T-helper 1 cell (primary cell): ENCODE measurements at places on chromosomes 7 and 10.

- no peak for DNase-seq
These were observed 181.1 kb downstream of the SKAP2 start for GRCh38 chr7:26683277-26683676.

DNA sequence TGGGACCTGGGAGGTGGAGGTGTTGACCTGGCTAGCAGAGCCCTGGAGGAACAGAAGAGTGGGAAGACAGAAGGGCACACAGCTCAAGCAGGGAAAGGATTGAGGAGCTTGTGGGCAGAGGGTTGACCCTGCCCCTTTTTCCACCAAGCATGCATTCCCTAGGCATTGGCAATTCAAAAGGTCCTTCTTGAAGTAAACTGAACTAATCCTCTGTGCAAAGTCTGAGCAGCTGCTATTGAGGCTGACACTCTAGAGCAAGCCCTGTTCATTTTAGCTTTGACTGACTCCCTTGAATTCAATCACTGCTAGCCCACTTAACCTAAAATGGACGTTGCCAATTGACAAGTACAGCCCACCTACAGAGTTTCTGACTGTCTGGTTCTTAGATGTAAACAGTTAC, 116.5 kb upstream of the TNS3 start:
- DNase-seq: no peak

GRCh38 chr7:92717623-92717992, 118.8 kb downstream of the CDK6 start:
- DNase-seq: no peak

DNA sequence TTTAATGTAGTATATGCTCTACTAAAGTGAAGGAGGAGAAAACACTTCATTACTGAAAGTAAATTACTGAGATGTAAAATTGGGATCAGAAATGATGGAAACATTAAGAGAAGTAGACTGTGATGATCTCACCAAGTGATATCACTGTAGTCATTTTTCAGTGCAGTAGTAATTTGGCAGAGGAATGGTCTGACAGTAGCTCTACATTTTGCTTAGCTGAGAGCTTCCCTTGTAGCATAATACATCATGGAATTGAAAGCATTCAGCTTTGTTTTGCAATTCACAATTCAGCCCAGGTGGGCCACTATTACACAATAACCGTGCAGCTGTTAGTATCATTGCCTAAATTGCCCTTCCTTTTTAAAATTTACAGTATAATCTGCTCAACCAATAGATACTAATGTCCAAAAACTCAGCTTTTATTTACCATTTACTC, 19.4 kb upstream of the CABCOCO1 start:
- DNase-seq: no peak

- no peak for DNase-seq
These were observed 275.5 kb downstream of the ELFN1 start for GRCh38 chr7:1945558-1945957.

DNA sequence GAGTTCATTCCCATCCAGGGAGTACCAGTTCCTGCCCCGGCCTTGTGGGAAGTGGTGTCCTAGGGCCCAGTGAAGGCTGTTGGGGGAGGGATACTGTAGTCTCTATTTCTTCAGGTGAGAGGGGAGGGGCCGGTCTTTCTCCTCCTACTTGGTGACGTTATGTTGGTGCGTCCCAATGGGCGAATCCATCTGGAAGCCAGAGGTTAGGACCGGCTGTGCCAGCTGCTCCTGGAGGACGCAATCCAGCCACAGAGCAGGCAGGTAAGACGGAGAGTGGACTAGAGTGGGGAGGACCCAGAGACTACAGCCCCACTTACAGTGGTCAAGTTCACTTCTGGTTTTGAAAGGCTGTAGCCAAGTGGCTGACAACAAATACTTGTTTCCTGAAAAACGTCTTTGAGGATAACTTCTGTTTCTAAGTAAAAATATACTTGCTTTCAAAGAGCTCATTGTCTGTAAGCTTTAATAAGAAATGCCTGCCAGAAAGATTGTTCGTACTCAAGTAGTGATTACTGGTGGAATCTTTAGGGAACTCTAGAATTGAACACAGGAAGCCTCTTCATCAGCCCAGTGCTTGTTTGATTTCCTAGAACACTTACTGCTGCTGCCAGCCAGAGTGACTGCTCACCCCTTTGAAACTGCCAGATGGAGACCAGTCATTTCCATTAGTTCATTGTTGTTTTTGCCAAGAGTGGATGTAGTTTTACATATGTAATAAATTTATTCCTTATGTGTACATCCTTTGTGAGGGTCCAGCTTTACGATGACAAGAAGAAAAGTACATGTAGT, 25.4 kb downstream of the RBM33 start:
- DNase-seq: no peak

GRCh38 chr10:91412354-91413087, 2.4 kb downstream of the HECTD2 start:
- DNase-seq: no peak

DNA sequence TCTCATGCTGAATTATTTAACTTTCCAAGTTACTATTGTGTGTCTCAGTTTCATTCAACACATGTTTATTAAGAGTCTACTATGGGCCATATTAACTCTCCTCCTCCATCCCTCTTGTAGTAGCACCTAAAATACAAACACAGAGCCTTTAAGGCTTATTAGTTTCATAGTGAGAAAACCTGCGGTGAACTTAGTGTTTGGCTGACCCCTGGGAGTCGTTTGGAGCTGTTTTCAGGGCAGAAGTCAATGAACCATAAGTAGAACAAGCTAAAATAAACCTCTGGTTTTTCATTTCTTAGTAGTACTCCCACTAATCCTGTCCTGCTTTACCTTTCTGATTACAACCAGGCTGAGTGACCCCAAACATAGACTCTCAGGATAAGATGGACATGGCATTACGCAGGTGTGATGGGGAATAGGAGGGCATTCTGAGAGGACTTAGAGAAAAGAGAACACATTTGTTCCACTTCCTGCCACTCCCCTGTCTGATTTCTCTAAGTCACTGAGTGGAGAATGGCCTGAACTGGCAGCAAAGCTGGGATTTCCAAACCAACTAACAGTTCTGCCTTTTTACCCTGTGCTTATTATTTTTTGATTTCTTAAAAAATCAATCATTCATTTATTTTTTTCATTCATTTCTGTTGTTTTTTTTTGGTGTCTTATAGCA, 74.5 kb downstream of the LRMDA start:
- no peak for DNase-seq

DNA sequence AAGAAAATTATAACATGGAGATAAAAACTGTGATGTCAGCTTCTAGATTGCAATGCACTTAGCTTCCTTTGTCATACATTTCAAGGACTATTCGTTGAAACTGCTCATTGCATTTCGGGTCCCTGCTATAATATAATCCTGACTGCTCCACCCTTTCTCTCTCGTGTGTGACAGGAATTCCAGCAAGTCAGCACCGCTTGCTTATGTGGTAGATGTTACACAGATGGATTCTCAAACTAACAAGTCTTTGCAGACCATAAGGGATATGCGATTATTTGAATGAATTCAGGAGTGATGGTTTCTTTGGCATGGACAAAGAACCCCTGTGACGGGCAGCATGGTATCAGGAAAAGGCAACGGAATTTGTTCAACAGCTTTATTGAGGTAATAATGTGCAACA, 184.0 kb downstream of the GRID1 start:
- no peak for DNase-seq

DNA sequence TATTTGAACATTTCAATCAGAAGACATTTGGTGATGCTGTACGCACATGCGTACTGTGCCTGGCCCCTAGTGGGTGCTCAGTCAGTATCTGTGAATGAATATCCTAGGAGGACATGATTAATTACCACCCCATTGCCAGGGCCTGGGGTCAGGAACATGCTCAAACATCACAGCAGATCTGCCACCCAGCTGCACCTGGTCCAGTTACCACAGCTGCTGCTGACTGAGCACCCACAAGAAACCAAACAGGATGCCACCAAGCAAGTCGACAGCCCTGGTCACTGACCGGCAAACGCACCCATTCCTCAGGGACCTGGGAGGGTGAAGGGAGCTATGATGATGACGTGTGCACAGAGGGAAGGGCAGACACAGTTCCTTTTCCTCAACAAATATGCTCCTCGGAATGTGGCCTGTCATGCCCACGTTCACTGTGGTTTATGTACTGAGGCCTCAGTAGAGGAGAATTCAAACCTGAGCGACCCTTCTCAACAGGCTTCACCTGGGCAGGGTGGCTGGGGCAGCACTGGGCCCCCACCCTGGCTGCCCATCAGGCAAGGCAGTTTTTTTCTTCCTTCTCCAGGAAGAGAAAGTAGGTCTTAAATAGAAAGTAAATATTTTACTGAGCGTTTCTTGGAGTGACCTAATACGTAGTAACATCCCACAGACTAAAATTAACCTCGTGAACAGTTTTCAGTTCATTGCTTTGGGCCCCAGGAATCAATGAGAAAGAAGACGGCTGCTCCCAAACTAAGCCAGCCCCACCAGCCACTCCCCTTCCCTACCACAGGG, 13.4 kb downstream of the CTBP2 start:
- no peak for DNase-seq

GRCh38 chr10:51230887-51231585, 156.7 kb downstream of the PRKG1 start:
- no peak for DNase-seq
